ENCODE measurements at places on chromosomes 1 and 21. TPM values are rescaled to one million over a fixed set of nuclear protein-coding genes. Genes with fewer than 3 reads are reported as not detected.

- no peak overlapping the region for H3K4me3 ChIP-seq
- no peak overlapping the region for H3K27ac ChIP-seq
- DNase-seq = peak; percentile 10
- H3K4me1 ChIP-seq = peaks cover 11% of the 10 kb centered on the region
Observed at GRCh38 chr1:119321666-119322419, 46.7 kb upstream of the HAO2 start.

GRCh38 chr21:25867061-25867460 lies 132.3 kb downstream of the GABPA start:
- H3K27ac ChIP-seq = no peak overlapping the region
- no peak overlapping the region for H3K4me3 ChIP-seq
- H3K4me1 ChIP-seq = no peaks in the 10 kb centered on the region
- no peaks in the 10 kb centered on the region for H3K36me3 ChIP-seq
- no peak for DNase-seq

DNA sequence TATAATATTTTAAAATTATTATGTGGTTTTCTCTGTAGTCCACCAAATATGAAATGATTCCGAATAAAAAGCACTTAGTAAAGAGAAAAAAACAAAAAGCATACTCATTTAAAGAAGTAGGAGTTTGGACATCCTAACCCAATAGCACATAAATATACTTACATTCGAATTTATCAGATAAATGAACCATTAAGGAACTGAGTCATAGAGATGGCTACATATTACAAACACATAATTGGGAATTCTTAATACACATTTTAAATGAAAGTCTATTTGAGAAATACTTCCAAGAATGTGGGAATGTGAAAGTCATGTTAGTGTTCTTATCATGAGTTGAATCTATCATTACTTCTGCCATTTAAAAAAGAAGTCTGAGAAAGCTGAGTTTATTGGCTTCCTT lies 75.0 kb downstream of the USP24 start:
- H3K27me3 ChIP-seq = no peaks in the 10 kb centered on the region
- H3K27ac ChIP-seq = no peak overlapping the region
- no peak overlapping the region for H3K4me3 ChIP-seq
- no peaks in the 10 kb centered on the region for H3K4me1 ChIP-seq

DNA sequence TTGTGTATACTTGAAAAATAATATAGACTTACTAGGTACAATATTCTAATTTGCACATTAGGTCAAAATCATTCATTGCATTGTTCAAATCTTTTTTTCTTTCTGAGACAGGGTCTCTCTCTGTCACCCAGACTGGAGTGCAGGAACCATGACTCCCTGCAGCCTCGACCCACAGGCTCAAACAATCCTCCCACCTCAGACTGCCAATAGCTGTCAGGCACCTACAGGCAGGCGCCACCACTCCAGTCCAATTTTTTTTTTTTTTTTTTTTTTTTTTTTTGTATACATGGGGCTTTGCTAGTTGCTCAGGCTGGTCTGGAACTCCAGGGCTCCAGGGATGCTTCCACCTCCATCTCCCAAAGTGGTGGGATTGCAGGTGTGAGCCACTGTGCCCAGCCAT lies 656.9 kb downstream of the KCNT2 start:
- H3K36me3 ChIP-seq = no peaks in the 10 kb centered on the region
- no peak overlapping the region for H3K4me3 ChIP-seq
- no peak for DNase-seq
- no peak overlapping the region for H3K27ac ChIP-seq
- no peaks in the 10 kb centered on the region for H3K4me1 ChIP-seq
- H3K27me3 ChIP-seq = no peaks in the 10 kb centered on the region

DNA sequence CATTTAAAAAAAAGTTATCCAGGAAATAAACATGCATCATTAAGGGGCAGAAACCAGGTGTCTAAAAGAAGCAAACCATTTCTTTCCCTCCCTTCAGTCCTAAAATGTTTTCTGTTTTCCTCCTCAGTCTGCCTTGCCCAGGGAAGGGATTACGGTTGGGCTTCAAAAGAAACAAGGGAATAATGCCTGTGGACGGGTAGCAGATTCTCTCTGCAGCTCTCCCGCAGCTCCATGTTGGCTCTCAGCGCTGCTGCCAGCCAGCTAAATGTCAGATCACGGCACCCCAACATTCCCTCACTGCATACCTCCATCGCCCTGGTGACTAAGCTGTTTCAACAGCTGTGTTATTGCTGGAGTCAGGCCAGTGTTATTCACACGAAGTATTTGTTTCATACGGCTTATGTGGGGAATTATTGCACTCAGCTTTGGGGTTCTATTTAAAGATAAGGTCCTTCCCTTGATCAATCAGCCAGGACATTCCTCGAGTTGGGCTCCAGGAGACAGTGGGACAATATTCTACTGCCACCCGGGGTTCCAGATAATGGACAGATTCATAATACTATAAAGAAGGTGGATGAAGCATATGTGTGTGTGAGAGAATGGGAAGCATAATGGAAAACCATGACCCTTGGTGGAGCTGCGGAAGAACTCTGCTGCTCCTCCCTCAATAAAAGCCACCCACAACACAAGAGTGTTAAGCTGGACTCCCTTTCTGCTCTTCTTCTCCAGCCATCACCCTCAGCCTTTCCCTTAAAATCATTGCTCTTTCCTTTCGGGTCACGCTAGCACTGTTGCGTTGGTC lies 58.2 kb downstream of the WLS start:
- H3K36me3 ChIP-seq = no peaks in the 10 kb centered on the region
- no peak overlapping the region for H3K27ac ChIP-seq

- no peaks in the 10 kb centered on the region for H3K4me1 ChIP-seq
- H3K27ac ChIP-seq = no peak overlapping the region
- H3K36me3 ChIP-seq = no peaks in the 10 kb centered on the region
- DNase-seq = no peak
Observed at GRCh38 chr1:242425232-242425631, 99.3 kb downstream of the PLD5 start.

GRCh38 chr1:31765041-31765467 lies 914 bp upstream of the ADGRB2 start:
- no peak overlapping the region for H3K27ac ChIP-seq
- no peaks in the 10 kb centered on the region for H3K36me3 ChIP-seq
- peaks cover 3% of the 10 kb centered on the region for H3K27me3 ChIP-seq
- H3K4me3 ChIP-seq = no peak overlapping the region
- no peak for DNase-seq

DNA sequence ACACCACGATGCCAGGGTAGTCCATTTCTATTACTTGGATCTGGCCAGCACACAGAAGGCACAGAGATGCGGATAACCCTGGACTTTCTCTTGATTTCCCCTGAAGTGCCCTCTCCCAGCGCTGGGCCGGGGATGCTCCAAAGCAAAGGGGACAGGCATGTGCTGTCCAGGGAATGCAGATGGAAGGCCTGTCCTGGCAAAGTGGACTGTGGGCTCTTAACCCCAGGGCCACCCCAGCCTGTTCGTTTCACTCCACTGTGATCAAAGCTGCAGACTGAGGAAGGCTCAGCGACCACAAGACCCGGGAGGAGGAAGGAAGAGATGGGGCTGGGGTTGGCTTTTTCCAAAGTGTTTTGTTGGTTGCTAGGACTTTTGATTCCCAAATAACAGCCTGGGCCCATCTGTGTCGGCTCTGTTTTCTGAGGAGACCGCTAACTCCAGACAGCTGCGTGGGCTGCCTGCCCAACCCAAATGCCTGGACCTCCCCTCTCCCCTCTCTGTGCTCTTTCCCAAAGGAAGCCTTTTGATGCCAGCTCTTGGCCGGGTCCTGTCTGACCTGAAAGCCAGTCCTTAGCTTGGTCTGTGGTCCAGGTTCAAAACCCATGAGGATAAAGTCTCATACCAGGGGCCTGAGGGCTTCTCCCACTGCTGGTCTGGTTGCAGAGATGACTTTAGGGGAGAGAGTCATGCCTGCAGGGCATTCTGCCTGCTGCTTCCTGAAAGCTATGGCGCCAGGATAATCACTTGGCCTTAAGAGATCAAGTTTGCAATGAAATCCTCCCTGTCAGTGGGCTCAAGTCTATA lies 119.6 kb upstream of the CD34 start:
- no peak overlapping the region for H3K4me3 ChIP-seq
- no peaks in the 10 kb centered on the region for H3K4me1 ChIP-seq
- H3K36me3 ChIP-seq = no peaks in the 10 kb centered on the region
- no peak overlapping the region for H3K27ac ChIP-seq
- no peaks in the 10 kb centered on the region for H3K27me3 ChIP-seq
- no peak for DNase-seq

GRCh38 chr1:54475946-54476516 lies 69.8 kb upstream of the SSBP3 start:
- H3K4me3 ChIP-seq = peak overlapping the region; percentile 38
- H3K27ac ChIP-seq = peak overlapping the region; percentile 36
- DNase-seq = no peak
- H3K36me3 ChIP-seq = no peaks in the 10 kb centered on the region
- peaks cover 18% of the 10 kb centered on the region for H3K27me3 ChIP-seq

The CYP4Z1 gene
- total RNA-seq = not detected

The UMODL1 gene
- not detected for total RNA-seq

The FAM72D gene
- total RNA-seq = 12.7 TPM

The SLAMF1 gene
- not detected for total RNA-seq

The SMIM34 gene
- total RNA-seq = not detected
